Testis (tissue), 5 donors: ENCODE measurements at places on chromosomes 7 and 10. TPM values are rescaled to one million over a fixed set of nuclear protein-coding genes. Genes with fewer than 3 reads are reported as not detected.

DNA sequence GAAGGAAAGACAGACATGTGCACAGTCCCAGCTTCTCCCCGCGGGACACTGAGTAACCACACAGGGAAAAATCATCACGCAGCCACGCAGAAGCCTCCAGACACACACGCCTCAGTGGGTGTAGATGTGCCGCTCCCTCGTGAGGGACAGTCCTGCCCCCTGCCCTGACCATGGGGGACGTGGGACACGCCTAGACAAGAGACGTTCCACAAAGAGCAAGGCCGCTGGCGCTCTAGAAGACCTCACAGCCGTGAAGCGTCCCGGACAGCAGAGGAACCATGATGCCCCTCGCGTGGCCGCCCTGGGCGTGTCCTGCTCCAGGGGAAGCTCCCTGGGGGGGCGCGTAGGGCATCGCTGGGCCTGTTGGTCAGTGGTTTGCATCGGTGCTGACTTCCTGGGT is 210.8 kb downstream of the DNAJB6 start:
- DNase-seq, result no peak

DNA sequence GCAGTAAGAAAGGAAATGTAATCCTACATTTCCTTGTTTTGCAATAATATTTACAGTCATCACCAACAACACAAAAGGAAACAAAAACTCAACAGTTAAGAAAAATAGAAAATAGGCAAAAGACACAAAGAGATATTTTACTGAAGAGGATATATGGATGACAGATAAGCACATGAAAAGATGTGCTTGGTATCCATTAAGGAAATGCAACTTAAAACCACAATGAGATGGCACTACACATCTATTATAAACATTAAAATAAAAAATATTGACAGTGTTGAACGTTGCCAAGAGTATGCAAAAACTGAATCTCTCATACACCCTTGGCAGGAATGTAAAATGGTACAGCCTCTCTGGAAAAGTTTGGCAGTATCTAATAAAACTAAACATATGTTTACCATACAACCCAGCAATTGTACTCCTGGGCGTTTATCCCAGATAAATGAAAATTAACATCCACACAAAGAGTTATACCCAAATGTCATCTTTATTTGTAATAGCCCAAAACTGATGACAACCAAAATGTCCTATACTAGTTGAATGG is 5.4 kb downstream of the CEP41 start:
- DNase-seq, result no peak

DNA sequence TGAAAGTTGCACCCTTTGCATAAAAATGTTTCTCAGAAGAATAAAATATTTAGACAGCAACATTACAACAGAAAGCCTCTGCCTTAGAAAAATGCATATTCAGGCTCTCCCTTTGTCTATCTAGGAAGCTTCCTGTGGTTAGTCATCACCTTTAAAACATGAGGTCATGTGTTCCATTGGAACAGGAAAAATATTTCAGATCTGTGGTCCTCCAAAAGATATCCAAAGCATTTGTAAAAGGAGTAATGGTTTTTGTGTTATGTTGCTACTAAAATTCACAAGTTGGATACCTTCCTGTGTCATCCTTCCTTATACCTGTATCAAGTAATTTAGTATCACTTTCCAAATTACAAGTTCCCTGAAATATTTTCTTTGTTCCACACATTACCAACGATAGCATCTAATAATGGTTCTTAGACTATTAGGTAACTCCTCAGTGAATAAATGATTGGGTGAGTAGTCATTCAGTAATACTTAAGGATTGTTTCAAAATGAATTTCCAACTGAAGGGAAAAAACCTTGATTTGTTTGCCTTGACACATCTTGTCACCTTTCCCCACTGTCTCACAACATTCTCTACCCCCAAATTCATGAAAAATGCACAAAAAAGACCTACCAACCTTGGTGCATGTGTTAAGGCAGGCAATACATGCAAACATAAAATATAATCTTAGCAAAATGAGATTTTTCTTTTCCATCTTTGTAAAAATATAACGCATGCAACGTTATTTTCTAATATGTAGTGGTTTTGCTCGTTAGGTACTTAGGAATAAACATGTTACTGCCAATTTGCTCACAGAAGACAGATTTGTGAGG is 19.7 kb upstream of the RHOBTB1 start:
- DNase-seq, result no peak

- peak; percentile 54 for DNase-seq
Observed at GRCh38 chr7:30225863-30226613, 58.4 kb upstream of the ZNRF2 start.

GRCh38 chr7:28433699-28434219 is 21.4 kb downstream of the CREB5 start:
- DNase-seq, result peak; percentile 18

DNA sequence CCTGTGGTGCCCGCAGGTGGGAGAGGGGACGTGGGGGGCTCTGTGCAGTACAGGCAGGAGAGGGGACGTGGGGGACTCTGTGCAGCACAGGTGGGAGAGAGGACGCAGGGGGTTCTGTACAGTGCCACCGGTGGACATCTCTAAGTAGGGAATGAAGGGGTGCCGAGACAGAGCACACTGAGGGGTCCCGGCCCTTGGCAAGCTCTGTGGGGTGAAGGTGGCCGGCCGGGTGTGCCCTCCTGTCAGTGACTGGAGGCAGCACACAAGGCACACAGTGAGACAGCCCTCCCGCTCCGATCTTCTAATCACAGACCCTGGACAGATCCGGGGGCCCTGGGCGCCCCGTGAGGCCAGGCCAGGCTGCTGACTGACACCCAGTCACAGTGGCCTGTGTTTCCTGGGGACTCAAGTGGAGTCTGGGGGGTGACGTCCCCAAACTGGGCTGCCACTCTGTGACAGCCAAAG is 11.2 kb downstream of the GPR146 start:
- DNase-seq, result no peak

DNA sequence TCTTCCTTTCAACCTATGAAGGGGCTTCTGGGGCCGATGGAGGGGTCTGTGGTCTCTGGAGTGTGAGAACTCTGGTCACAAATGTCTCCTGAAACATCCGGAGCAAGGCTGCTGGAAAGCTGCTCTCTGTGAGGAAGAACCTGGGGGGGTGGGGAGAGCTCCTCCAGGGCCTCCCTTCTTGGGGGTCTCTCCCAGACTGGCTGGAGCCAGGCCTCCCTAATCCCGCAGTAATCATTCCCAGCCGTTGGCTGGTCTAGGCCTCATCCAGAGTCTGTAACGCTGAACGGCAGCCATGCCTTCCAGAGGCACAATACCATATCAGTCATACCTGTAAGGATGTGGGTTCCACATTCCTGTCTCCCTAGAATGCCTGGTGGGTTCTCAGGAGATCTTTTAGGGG is 4.4 kb upstream of the LZTS2 start:
- DNase-seq, result no peak

PAPOLB gene
- 29.1 TPM for total RNA-seq

BBS9 gene
- total RNA-seq, result 55.7 TPM

SYCE1 gene
- total RNA-seq, result 43.4 TPM
